Upper lobe of left lung (tissue), 6 donors: ENCODE measurements at places on chromosomes 16 and 17. TPM values are rescaled to one million over a fixed set of nuclear protein-coding genes. Genes with fewer than 3 reads are reported as not detected.

DNA sequence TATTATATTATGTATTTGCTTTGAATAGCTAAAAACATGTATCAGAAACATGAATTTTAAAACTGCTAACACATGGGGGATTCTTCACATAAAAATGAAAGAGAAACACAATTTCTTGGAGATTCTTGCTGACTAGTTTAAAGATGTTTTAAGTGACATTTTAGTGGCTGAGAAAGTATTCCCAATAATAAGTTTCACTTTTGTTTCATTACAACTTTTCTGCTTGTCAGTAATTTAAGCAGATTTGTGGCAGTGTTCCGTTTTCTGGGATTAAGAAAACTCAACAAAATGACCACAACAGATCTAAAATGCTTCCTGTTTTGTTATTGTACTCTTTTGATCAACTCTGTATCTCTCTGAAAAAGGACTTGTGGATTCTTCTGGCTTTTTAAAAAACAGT lies 75.9 kb downstream of the NLK start:
- DNase-seq = no peak

DNA sequence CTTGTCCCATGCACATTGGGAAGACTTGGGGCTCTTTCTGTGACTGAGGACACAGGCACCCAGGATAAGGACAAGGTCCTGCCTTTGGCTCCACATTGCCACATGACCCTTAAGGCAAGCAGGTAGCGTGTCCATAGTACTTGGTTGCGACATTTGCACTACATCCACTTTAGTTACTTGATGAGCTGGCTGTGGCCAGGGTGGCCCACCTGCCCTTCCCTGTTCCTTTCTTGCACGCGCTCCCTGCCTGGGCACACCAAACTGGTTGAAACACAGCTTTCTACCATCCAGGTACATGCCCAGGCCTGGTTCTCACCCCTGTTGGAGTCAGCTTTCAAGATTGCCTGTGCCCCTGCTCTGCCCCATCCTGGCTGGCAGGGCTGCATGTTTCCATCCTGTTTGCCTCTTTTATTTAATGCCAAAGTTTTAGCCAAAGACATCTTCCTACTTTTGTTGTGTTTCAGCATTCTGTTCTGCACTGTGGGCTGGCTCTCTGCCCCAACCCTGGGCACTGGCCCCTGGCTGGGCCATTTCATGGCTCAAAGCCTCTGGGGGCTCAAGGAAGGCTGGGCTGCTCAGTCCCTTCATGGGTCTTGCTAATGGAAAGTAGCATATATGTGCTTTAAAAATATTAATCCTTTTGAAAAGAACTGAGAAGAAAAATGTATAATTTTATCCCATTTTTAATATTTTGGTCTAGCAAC lies 3.2 kb downstream of the B3GNT9 start:
- no peak for DNase-seq

- no peak for DNase-seq
Observed at GRCh38 chr16:68385371-68385770, 62.9 kb downstream of the SMPD3 start.

DNA sequence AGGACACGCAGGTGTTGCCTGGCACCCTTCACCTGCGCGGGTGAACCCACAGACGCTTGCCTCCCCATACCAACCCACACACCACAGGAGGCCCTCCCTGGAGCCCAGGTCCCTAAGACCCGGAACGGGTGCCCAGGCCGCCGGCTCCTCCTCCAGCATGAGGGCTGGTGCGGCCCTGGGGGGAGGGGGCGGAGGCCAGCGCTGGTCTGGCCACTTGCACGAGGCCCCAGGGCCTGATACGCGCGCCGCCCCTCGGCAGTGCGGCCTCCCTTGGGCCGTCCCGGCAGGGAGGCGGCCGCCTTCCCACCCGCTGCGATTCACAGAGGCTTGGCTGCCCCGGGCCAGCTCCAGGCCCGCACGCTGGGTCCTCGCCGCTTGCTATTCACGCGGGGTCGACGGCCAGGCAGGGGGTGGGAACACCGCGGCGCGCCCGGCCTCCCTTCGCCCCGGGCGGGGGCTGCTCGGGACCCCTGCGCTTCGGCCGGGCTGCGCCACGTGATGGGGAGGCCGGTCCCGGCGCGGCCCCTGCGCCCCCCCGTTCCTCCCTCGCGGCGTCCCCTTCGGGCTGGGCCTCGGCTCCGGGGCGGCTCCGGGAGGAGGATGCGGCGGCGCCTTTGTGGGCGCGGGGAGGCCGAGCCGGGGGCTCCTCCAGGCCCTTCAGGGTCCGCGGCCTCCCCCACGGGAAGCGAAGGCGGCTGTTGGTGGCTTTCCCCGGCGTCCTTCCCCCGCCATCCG lies 685 bp downstream of the FASN start:
- DNase-seq = peak; percentile 92

- no peak for DNase-seq
Observed at GRCh38 chr17:17279316-17279715, 1.7 kb downstream of the COPS3 start.

GRCh38 chr17:10523064-10523463 lies 4.7 kb upstream of the MYH1 start:
- DNase-seq = no peak

DNA sequence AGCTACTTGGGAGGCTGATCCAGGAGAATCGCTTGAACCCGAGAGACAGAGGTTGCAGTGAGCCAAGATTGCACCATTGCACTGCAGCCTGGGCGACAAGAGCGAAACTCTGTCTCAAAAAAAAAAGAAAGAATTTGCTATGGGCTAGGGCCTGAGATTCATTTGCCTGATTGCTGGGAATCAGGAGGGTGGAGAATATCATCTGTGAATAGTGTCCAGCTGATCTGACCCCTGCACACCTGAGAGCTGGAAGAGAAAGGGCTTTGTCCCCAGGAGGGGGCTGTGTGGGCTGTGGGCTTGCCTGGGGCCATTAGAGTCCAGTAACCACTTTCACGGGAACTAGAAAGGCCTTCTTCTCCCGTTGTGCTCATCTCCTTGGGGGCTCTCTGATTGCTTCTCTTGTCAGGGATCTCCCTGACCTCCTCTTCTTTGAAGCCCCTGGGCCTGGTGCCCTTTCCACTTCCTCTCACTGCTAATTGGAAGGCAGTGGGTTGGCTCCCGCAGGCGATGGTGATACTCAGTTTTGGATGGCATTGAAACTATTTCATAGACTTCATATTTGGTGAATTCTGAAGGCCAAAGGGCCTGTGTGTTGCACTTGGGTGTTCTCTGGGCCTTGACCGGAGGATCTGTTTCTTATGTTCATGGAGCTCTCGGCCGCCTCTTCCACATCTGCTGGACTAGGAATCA lies 66.1 kb upstream of the NFAT5 start:
- no peak for DNase-seq

DNA sequence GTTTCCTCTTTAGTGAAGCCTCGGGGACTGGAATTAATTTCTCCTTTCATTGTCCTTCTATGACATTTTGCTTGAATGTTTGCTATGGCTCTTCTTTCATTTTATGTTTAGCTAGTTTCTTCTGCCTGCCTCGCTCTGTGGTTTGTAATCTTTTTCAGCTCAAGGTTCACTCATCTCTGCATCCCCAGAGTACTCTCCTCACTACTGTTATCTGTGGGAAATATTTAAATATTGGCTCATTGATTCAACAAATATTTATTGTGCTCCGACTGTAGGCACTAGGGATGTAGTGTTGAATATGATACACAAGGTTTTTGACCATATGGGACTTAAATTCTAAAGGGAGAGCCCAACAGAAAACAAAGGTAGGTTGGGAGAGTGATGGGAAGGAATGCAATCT lies 195.9 kb downstream of the PHKB start:
- DNase-seq = no peak

GRCh38 chr16:65219786-65220185 lies 97.9 kb upstream of the CDH11 start:
- DNase-seq = no peak

DNA sequence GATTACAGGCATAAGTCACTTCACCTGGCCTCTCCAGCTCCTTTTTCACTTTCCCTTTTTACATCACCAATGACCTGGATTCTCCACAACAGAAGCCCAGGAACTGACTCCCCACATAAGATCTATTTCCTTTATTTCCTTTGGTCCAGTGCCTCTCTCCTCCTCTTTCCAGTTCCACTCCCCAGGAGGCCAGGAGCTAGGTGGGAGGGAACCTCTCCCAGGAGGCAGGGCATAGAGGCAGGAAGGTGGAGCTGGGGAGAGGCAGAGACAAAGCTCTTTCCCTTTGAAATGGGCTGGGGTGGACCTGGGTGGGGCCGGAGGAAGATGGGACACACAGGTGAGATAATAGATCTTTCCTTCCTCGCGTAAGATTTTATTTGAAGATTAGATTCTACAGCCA lies 318.3 kb upstream of the TNRC6C start:
- no peak for DNase-seq

DNA sequence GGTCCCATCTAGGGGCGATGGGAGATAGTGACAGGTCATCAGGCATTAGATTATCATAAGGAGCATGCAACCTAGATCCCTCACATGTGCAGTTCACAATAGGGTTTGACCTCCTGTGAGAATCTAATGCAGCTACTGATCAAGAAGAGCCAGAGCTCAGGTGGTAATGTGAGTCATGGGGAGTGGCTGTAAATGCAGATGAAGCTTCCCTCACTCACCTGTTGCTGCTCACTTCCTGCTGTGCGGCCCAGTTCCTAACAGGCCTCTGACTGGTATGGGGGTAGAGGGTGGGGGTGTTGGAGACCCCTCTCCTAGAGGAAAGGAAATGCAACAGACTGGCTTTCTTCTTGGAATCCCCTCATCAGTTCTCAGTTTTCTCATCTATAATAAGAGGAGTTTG lies 131.4 kb downstream of the CA10 start:
- no peak for DNase-seq

- DNase-seq = no peak
Observed at GRCh38 chr16:68179196-68179795, 56.6 kb downstream of the ESRP2 start.

GRCh38 chr16:85928401-85928820 lies 29.4 kb downstream of the IRF8 start:
- peak; percentile 44 for DNase-seq

TERB1 gene
- total RNA-seq = not detected

TLCD2 gene
- total RNA-seq = 24.7 TPM

KRT31 gene
- total RNA-seq = not detected

LIG3 gene
- total RNA-seq = 30.2 TPM

TMEM170A gene
- total RNA-seq = 27.9 TPM

BAIAP3 gene
- total RNA-seq = 8.6 TPM

DCUN1D3 gene
- 27.5 TPM for total RNA-seq

GNAO1 gene
- 0.78 TPM for total RNA-seq

RETREG3 gene
- total RNA-seq = 67.9 TPM

KRT28 gene
- not detected for total RNA-seq
